Thoracic aorta (tissue), 2 donors: ENCODE measurements at places on chromosomes 16 and 17. TPM values are rescaled to one million over a fixed set of nuclear protein-coding genes. Genes with fewer than 3 reads are reported as not detected.

PRAC1 gene
- not detected for total RNA-seq

DNA sequence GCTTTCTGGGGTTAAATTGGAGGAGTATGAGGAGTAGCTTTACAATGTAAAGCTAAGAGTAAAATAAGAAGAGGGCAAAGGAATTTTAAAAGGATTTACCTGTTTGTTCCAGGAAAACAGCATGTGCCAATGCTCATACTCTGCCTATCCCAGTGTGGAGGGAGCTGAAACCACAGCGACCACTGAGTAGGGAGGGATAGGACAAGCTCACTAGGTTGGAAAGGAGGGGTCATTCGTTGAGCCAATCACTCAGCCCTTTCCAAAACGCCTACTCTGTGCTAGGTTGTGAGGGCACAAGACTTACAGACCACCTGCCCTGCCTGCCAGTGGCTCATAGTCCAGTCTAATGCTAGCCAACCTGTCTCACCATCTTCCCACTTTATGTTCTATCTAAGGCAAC is 1.1 kb upstream of the DNAJC7 start:
- peak overlapping the region; percentile 85 for H3K27ac ChIP-seq
- H3K4me3 ChIP-seq, result peak overlapping the region; percentile 95
- peaks cover 38% of the 10 kb centered on the region for H3K4me1 ChIP-seq
- peaks cover 13% of the 10 kb centered on the region for H3K36me3 ChIP-seq

PLA2G15 gene
- total RNA-seq, result 34.9 TPM

DNA sequence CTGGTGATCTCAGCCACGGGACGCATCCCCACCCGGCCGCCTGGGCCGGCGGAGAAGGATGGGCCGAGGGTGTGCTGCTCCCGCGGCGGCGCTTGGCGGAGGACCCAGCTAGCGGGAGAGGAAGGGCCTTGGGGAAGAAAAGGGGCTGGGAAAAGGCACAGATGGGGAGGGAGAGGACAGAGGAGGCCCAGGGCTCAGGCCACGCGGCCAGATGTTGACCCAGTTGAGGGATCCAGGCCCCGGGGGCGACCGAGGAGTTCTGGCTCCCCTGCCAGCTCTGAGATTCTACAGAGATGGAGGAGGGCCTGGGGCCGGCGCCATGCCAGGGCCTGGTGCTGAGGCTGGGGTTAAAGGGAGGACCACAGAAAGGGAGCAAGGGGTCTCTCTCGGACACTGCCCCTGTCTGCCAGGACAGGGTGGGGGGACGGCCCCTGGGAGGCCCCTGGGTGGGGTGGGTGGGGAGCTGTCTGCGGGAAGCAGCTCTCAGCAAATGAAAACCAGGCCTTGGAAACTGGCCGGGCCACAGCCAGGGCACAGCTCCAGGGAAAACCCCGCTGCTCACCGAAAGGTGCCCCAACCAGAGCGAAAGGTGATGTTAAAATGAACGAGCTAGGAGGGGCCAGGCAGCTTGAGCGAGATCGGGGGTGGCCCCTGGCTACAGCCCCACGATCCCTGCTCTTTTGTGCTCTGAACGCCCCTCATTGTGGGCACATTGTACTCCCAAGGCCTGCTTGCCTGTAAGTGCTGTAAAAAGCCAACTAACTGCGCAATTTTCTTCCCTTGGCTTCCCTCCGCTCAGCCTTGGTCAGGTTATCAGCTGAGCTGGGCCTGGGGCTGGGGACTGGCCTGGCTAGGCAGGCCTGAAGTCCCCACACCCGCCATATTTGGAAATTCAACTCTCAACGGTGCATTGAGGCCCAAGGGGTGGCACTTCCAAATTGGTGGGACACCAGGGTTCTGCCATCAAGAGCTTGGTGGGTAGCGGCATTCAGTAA is 191.4 kb downstream of the ZNF423 start:
- no peak for DNase-seq
- H3K36me3 ChIP-seq, result no peaks in the 10 kb centered on the region
- H3K27me3 ChIP-seq, result no peaks in the 10 kb centered on the region
- peak overlapping the region; percentile 52 for H3K4me3 ChIP-seq

- H3K4me1 ChIP-seq, result peaks cover 34% of the 10 kb centered on the region
- no peaks in the 10 kb centered on the region for H3K27me3 ChIP-seq
- peak within 1 kb of the TSS; percentile 65 for H3K27ac ChIP-seq
- H3K36me3 ChIP-seq, result no peaks in the 10 kb centered on the region
Measured at GRCh38 chr16:84699712-84700445, at the start of gene USP10. USP10 (plus strand) TSS chr16:84700000; CDS start chr16:84700091, 91 bp downstream.

DNA sequence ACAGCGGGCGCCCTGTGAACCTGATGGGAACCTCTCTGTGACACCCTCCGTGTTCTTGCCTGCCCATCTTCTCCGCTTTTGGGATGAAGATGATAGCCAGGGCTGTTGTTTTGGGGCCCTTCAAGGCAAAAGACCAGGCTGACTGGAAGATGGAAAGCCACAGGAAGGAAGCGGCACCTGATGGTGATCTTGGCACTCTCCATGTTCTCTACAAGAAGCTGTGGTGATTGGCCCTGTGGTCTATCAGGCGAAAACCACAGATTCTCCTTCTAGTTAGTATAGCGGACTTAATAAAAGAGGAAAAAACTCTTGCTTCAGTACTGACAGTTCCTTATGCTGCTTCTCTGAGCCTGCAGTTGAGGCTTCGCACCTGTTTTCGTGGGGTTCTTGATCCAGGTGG is 10.5 kb downstream of the CDK5RAP3 start:
- no peaks in the 10 kb centered on the region for H3K27me3 ChIP-seq
- no peak overlapping the region for H3K4me3 ChIP-seq
- no peak overlapping the region for H3K27ac ChIP-seq
- no peak for DNase-seq
- H3K4me1 ChIP-seq, result no peaks in the 10 kb centered on the region

NDEL1 gene
- total RNA-seq, result 110 TPM
